ENCODE measurements at places on chromosomes 11 and 22. TPM values are rescaled to one million over a fixed set of nuclear protein-coding genes. Genes with fewer than 3 reads are reported as not detected.

OR52H1 gene
- 0.96 TPM for total RNA-seq

- DNase-seq, result no peak
- H3K27me3 ChIP-seq, result no peaks in the 10 kb centered on the region
- H3K27ac ChIP-seq, result no peak overlapping the region
- H3K4me1 ChIP-seq, result no peaks in the 10 kb centered on the region
These were observed 255.5 kb upstream of the B3GAT1 start for GRCh38 chr11:134667505-134667904.

DNA sequence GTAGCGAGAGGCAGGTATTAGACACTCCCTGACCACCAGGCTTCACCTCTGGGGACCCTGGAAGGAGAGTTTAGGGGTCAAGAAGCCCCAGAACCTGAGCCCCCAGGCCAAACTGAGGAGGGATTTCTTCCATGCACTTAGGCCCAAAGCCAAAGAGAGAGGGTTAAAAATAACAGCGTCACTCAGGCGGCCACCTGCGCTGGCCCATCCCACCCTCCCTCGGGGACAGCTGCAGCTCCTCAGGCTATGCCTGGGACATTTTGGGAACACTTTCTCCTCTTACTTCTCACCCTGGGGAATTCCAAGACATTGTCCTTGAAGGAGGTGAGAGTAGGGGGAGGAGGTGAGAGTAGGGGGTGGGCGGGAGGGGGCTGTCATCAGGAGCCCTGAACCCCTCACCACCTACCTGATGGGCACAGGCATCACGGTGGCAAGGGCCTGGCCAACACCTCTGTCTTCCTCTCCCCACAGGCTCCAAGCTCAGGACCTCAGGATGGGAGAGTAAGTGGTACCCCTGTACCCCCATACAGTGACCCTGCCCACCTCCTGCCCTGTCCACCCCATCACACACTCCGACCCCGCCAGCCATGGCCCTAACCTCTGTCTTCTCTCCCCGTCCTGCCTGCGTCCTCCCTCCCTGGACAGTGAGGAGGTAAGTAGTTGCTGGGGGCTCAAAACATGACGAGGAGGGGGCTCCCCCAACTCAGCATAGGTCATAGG is 583 bp downstream of the TNNI2 start:
- no peaks in the 10 kb centered on the region for H3K27me3 ChIP-seq

- no peaks in the 10 kb centered on the region for H3K27me3 ChIP-seq
- H3K4me1 ChIP-seq, result no peaks in the 10 kb centered on the region
- no peak overlapping the region for H3K27ac ChIP-seq
- no peaks in the 10 kb centered on the region for H3K36me3 ChIP-seq
- no peak overlapping the region for H3K4me3 ChIP-seq
- DNase-seq, result no peak
These were observed 1357.3 kb upstream of the TENM4 start for GRCh38 chr11:80798174-80798573.

OR52K1 gene
- under 0.01 TPM for total RNA-seq

- no peak overlapping the region for H3K4me3 ChIP-seq
- DNase-seq, result no peak
- H3K4me1 ChIP-seq, result no peaks in the 10 kb centered on the region
- H3K36me3 ChIP-seq, result no peaks in the 10 kb centered on the region
These were observed 137.2 kb downstream of the COMMD9 start for GRCh38 chr11:36151933-36152580.

MRGPRX3 gene
- total RNA-seq, result 5.2 TPM

FAM227A gene
- 7.9 TPM for total RNA-seq

GRCh38 chr11:31340903-31341572 is 28.5 kb downstream of the DCDC1 start:
- no peak overlapping the region for H3K4me3 ChIP-seq
- DNase-seq, result no peak
- H3K4me1 ChIP-seq, result no peaks in the 10 kb centered on the region
- no peak overlapping the region for H3K27ac ChIP-seq
- no peaks in the 10 kb centered on the region for H3K36me3 ChIP-seq
- H3K27me3 ChIP-seq, result no peaks in the 10 kb centered on the region

- H3K4me3 ChIP-seq, result no peak overlapping the region
- H3K27me3 ChIP-seq, result no peaks in the 10 kb centered on the region
- H3K27ac ChIP-seq, result no peak overlapping the region
- H3K4me1 ChIP-seq, result no peaks in the 10 kb centered on the region
These were observed 339.3 kb upstream of the SYN3 start for GRCh38 chr22:33397381-33397907.

GRCh38 chr11:64935359-64936081 is at the start of gene GPHA2:
TSS of gene GPHA2 (minus strand) at chr11:64935893. CDS start at chr11:64935460, 433 bp downstream.
- H3K27me3 ChIP-seq, result no peaks in the 10 kb centered on the region
- no peak for DNase-seq
- peaks cover 4% of the 10 kb centered on the region for H3K36me3 ChIP-seq
- no peak within 1 kb of the TSS for H3K4me3 ChIP-seq

- no peak overlapping the region for H3K4me3 ChIP-seq
- H3K4me1 ChIP-seq, result no peaks in the 10 kb centered on the region
- no peak overlapping the region for H3K27ac ChIP-seq
- no peaks in the 10 kb centered on the region for H3K27me3 ChIP-seq
These were observed 44.0 kb downstream of the FDX1 start for GRCh38 chr11:110473706-110474105.

DNA sequence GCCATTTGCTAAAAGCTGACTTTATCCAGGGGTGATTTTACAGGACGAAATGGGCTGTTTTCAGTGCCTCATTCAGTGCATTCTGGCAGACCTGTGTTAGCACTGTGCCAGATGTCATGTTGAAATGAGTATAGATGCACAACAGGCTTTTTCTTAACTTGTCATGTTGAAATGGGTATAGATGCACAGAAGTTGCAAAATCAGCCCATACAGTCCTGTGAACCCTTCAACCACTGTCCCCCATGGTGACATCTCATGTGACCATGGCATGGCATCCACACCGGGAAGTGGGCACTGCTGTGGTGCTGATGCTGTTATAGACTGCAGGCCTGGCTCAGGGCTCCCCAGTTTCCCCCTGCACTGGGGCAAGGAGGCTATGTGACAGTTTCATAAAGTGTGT is 2.5 kb downstream of the TALDO1 start:
- no peak overlapping the region for H3K4me3 ChIP-seq
- no peak for DNase-seq
- no peaks in the 10 kb centered on the region for H3K36me3 ChIP-seq

TSPAN32 gene
- total RNA-seq, result 1.0 TPM

DNA sequence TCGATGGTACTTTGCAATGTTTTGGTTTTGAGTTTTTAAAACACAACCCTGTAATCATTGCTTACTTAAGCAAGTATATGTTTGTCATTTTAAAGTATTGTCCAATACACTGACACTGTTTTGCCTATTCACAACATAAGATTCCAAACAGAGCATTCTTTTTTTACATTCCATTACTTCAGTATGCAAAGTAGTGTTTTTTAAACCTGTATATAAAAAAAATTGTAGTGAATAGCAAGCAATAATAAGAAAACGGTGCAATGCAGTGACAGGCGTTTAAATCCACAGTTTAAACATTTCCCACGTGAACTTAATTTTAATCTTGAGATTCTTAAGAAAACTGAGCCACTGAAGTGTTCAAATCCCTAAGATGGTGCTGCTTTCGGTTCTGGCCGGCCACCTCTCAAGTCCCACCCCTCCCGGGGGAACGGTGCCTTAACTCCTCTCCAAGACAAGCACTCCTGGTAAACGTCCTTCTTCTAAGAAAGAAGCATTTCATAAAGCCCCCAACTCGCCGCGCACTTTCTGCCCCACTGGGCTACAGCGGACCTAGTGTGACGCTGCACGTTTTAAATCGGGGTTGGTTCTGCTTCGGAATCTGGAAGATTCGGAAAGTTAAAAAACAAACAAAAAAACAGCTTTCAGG is 2.9 kb downstream of the PGR start:
- peak; percentile 31 for DNase-seq
- H3K36me3 ChIP-seq, result no peaks in the 10 kb centered on the region
- H3K4me3 ChIP-seq, result peak overlapping the region; percentile 71
- peak overlapping the region; percentile 92 for H3K27ac ChIP-seq
- H3K4me1 ChIP-seq, result no peaks in the 10 kb centered on the region
- no peaks in the 10 kb centered on the region for H3K27me3 ChIP-seq

- no peak overlapping the region for H3K27ac ChIP-seq
- no peaks in the 10 kb centered on the region for H3K36me3 ChIP-seq
- DNase-seq, result no peak
- H3K27me3 ChIP-seq, result no peaks in the 10 kb centered on the region
- no peak overlapping the region for H3K4me3 ChIP-seq
These were observed 151.0 kb downstream of the MN1 start for GRCh38 chr22:27650572-27650971.

DNA sequence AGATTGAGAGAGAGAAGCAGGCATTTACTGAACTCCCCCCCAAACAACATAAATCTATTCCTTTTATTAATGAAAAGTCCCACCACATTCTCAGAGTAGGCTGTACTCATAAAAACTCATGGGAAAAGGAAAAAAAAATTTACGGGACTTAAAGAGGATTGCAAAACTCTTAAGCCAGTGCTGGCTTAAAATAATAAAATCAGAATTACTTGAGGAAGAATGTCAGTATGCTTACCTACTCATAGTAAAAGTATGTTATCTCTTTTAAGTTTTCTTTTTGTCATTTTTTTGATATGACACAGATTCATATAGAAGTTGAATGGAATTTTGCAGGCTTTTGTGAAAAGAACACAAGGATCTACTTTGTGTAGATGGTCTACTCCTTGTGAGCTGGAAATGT is 126.3 kb downstream of the LUZP2 start:
- H3K36me3 ChIP-seq, result no peaks in the 10 kb centered on the region
- H3K27ac ChIP-seq, result no peak overlapping the region
- H3K4me3 ChIP-seq, result no peak overlapping the region
- no peaks in the 10 kb centered on the region for H3K27me3 ChIP-seq

GRCh38 chr11:10926801-10927211 is 69.0 kb upstream of the ZBED5 start:
- H3K4me3 ChIP-seq, result no peak overlapping the region
- H3K27me3 ChIP-seq, result no peaks in the 10 kb centered on the region
- no peak for DNase-seq
- no peaks in the 10 kb centered on the region for H3K4me1 ChIP-seq

GRCh38 chr11:34264303-34265110 is 93.3 kb downstream of the ABTB2 start:
- no peaks in the 10 kb centered on the region for H3K27me3 ChIP-seq
- H3K36me3 ChIP-seq, result no peaks in the 10 kb centered on the region
- peak overlapping the region; percentile 75 for H3K27ac ChIP-seq
- peaks cover 15% of the 10 kb centered on the region for H3K4me1 ChIP-seq
- no peak for DNase-seq

DNA sequence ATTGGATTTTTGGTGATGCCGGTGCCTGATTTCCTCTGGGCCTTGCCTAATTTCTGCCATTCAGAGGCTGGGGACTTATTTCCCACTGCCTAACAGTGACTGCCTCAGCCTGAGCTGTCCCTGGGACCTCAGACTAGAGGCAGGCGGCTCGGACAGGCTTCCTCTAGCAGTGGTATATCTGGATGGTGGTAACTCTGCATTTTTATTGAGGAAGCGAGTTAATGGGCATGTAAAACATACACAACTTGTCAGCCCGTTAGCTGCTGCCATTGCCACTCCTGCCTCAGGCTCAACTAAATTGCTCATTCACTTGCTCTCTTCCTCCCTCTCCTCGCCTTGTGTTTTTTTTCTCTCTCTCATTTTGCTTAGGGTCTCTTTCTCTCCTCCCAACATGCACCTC is 561.6 kb downstream of the BUD13 start:
- H3K27ac ChIP-seq, result no peak overlapping the region
- no peak for DNase-seq
- H3K4me3 ChIP-seq, result no peak overlapping the region
- H3K4me1 ChIP-seq, result no peaks in the 10 kb centered on the region

- no peak for DNase-seq
- no peak overlapping the region for H3K27ac ChIP-seq
- no peaks in the 10 kb centered on the region for H3K27me3 ChIP-seq
These were observed 126.6 kb downstream of the KCNC1 start for GRCh38 chr11:17861036-17861755.

DNA sequence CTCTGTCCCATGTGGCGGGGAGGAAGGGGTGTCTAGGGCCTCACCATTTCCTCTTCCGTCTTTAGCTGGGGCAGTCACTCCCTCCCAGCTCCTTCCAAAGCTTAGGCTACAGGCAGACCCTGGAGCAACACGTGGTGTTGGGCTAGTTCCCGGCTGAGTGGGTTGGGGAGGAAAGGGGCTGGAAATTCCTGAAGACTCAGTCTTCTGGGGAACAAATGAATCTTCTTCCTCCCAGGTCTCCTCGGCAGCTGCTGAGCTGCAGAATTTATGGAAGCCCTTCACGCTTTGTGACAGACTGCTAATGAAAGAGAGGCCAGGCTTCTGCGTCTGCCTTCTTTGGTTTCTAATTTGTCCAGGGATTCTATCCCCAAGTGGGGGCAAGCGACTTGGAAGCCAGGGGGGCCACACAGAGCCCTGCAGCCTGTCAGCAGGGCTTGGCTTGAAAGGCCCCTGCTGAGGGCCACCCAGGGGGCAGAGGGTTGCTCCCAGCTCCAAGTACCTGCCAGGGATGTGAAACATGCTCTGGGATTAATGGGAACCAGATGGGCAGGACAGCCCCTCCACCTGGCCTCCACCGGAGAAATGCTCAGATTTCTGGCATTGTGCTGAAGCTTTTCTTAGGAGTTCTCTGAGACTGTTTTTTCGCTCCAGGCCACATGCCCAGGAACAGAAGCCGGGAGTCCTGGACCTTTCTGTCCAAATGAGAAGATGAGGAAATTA is 123.1 kb downstream of the PKNOX2 start:
- no peak for DNase-seq
- H3K4me1 ChIP-seq, result no peaks in the 10 kb centered on the region
- H3K4me3 ChIP-seq, result no peak overlapping the region
- H3K27ac ChIP-seq, result no peak overlapping the region
- peaks cover 4% of the 10 kb centered on the region for H3K27me3 ChIP-seq

GRCh38 chr11:62538470-62539237 is 8.0 kb downstream of the AHNAK start:
- peak overlapping the region; percentile 14 for H3K4me3 ChIP-seq
- peaks cover 15% of the 10 kb centered on the region for H3K36me3 ChIP-seq
- DNase-seq, result no peak
- peaks cover 34% of the 10 kb centered on the region for H3K4me1 ChIP-seq
- no peaks in the 10 kb centered on the region for H3K27me3 ChIP-seq

DNA sequence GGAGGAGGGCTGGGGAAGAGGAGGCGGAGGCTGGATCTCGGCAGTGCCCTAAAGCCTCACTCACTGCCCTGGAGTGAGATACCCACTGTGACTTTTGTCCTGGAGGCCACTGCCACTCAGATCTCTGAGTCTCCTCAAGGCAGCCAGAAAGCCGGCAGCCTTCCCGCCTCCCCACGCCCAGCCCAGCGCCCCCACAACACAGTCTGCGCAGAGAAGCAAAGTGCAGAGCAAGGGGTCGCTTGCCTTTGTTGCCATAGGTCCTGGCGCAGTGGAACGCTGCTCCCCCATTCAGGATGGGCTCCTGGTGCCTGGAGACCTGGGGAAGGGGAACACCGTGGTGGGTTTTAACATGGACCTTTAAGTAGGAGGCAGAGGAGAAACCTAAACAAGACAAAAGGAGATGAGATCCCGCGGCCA is 17.6 kb downstream of the PATZ1 start:
- H3K27me3 ChIP-seq, result no peaks in the 10 kb centered on the region
- no peaks in the 10 kb centered on the region for H3K4me1 ChIP-seq
- DNase-seq, result no peak
- no peaks in the 10 kb centered on the region for H3K36me3 ChIP-seq

GRCh38 chr11:86447763-86448480 is 73.2 kb downstream of the CCDC81 start:
- no peaks in the 10 kb centered on the region for H3K4me1 ChIP-seq
- no peak overlapping the region for H3K27ac ChIP-seq
- H3K27me3 ChIP-seq, result no peaks in the 10 kb centered on the region
- H3K4me3 ChIP-seq, result no peak overlapping the region

All from breast epithelium (tissue), 4 donors.